Esophagus squamous epithelium (tissue), 5 donors: ENCODE measurements at places on chromosomes 4 and X.

DNA sequence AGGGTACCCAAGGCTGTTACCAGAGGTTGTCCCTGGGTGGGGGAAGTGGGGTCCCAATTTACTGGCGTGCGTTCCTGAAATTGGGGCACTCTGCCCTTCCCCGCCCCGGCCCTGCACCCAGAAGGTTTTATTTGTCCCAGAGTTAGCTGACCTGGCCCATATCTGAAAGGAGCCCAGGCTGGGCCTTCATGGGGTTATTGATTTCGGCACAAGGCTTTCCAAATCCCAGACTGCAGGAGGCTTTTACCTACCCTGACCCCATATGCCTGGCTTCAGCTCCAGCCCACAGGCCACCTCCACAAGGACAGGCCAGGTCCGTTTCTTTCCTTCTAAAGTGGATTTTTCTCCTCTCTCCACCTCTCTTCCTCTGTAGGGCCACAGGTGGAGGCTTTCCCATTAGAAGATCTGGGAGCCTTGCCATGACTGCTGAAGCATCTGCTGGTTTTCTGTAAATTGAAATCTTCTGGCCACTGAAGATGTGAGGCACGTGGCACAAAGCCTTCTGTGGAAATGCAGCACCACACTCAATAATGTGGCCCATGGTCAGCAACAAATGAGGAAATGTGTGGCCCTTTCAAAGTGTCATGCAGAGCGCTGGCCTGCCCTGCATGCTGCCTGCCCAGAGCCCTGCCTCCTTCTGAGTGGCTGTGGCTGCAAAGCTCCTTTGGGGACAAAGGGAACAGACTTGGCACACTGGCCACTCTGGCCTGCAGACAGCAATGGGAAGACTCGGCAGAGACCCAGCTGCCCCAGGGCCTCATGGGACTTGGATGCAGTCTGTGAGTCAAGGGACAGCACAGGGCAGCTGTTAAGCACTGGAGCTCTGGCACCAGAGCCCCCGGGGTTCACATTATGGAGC, 43.1 kb upstream of the MTM1 start:
- no peak for DNase-seq

DNA sequence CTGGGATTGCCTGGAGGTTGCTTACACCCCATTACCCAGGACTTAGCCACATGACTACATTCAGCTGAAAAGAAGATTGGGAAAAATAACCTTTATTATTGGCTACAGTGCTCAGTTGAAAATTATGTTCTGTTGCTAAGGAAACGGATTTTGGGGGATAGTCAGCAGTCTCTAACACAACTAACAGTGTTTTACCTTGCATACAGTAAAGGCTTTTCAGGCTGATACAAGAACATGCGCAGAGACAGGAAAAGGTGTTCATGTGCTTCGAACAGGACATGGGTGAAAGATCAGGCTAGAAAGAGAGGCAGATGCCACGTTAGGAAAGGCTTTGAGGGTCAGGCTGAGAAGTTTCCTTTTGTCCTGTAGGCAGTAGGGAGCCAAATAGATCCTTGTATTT, 14.8 kb upstream of the RHOH start:
- no peak for DNase-seq

DNA sequence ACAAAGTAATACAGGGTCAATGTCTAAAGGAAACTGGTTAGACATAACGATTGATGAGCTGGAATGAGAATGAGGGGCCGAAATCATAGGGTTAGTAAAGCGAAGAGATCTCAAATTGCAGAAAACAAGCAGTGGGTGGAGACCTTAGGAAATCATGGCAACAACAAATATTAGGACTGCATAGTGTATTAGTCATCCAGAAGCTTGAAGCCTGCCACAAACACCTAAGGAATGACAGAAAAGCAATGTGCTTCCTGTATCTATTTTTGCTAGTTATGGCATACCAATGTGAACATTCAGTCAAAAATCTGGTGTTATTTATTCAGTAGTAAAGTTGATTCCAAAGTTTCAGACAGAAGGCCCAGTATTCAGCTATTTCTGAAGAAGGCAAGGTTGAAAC, 410.9 kb upstream of the CT83 start:
- DNase-seq: no peak

- no peak for DNase-seq
Observed at GRCh38 chr4:61445374-61446063, 245.4 kb downstream of the ADGRL3 start.

DNA sequence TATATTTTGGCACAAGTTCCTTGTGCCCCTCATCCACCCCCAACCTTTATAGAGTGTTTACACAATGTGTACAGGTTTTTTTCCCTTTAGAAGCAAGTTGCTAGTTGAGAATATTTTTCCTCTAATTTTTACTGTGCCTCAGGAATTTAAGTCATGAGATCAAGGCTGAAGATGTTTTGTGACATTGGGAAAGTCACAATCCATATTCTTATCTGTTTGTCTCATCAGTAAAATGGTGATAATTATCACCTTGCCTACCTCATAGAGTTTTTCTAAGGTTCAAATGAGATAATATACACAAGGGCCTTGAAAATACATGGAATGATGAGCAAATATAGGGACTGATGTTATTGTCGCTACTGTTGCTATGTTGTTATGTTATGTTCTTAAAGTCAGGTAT, 109.6 kb upstream of the DIAPH2 start:
- no peak for DNase-seq

DNA sequence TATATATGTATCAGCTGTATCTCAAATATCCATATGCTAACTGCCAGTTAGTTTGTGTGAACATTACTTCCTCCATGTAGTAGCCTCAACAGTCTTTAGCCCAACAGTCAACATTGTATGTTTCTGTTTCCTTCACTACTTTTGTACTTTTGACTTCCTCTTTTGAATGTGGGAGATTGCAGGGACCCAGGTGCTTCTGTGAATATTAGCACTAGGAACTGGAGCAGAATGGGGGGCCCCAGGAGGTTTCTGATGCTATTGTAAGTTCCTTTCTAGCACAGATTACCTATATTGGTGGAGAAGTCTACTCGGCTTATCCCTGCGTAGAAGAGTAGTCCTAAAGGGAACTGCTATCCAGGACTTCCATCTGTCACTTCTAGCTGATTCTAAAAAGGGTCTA, 2.3 kb downstream of the PLAC8 start:
- no peak for DNase-seq

DNA sequence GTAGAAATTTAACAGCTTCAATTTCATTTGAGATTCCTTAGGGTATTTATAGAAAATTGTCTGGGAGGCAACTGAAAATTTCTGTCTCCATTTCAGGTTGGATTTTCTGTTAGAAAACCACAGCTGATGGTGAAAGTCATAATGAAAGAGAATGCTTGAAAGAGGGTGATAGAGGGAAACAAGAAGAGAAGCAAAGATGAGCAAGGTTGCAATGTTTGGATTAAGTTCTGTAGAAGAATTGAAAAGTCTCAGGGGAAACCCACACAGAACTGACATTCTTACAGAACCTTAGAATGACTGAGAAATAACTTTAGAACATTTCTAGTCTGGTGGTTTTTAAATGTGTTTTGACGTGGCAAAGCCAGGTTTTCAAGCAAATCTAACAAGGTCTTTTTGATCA, 14.7 kb downstream of the GBA3 start:
- DNase-seq: no peak

DNA sequence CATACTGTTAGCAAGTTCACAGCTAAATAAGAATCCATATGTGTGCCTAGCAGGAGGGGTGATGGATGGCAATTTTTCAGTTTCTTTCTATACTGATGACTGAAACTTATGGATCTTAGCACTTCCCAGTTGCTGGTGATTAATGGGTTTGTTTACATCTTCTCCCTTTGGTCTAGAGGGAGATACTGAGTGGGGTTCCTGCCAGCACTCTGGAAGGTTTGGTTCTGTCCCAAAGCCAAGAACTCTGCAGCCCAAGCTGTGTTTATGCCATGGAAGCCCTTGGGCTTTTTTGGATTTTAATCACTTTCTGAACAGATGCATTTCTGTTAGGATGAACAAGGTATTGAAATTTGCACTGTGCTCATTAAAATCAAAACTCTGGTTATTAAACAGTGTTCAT, 43.5 kb downstream of the DDIT4L start:
- DNase-seq: no peak

- no peak for DNase-seq
Observed at GRCh38 chr4:38188631-38189101, 228.5 kb downstream of the PTTG2 start.

GRCh38 chrX:110268395-110268794, 49.5 kb downstream of the AMMECR1 start:
- no peak for DNase-seq

DNA sequence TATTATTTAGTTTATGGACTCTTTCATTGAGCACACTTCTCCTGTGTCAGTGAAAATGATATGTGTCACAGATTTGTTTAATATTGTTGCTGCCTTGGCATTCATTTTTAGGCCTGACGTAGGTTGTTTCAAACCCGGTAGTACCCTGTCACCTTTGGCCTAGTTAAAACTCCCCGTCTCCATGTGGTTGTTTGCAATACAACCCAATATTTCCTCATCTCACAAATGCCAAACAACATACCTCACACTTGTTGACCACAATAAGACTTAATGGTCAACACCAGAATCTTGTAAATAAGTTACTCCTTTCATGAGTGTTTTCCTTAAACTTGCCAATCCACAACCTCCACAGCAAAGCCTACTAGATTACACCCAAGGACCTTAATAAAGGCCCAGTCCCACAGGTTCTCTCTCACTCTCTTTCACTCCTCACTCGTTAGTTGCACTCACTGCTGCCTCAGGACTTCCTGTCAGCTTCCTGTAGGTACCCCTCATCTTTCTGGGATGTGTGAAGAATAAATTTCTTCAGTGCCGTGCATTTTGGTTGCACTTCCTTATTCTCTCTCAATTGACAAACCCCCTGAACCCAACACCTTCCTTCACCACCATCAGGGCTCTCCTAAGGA, 31.3 kb downstream of the IL13RA2 start:
- DNase-seq: no peak

- DNase-seq: no peak
Observed at GRCh38 chr4:24843096-24843495, 47.7 kb downstream of the SOD3 start.

DNA sequence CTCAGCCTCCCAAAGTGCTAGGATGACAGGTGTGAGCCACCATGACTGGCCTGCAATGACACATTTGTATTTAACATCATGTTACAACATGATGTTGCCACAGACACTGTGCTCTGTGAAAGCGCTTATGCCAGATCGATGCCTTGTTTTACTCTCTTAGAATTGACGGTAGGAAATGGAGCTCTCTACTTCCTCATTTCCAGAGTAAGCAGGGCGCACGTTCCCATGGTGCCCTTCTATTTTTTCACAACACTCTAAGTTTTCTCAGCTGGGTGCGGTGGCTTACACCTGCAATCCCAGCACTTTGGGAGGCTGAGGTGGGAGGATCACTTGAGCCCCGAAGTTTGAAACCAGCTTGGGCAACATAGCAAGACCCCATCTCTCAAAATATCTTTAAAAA, 60.7 kb upstream of the DHRSX start:
- no peak for DNase-seq

- DNase-seq: no peak
Observed at GRCh38 chr4:4867375-4868039, 8.0 kb downstream of the MSX1 start.

DNA sequence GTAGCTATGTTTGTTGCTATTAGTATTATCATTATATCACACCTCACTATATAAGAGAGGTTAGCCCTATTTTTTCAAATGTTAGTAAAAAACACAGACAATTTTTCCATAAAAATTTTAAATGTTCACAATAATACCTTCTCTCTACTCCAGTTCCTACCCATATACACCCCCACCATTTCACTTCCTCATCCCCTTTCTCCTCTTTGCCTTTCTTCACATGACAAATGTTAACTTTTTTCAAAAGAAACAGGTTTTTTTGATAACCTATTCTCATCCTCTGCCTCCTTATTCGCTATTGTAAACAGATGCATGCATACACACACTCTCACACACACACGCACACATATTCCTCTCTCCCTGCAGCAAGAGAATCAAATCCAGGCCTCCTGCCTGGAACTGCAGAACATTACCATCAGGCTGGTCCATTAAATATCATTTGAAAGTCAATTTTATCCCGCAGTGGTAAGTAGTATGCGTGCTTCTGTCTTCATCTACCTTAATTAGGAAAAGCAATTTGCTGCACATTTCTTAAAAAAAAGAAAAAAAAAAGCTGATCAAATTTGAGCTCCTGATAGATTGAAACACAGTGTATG, 55.5 kb downstream of the MID1IP1 start:
- DNase-seq: no peak

- no peak for DNase-seq
Observed at GRCh38 chr4:154495867-154496266, 4.3 kb upstream of the DCHS2 start.

GRCh38 chr4:70783096-70783495, 56.6 kb downstream of the GRSF1 start:
- no peak for DNase-seq

- DNase-seq: no peak
Observed at GRCh38 chr4:13160920-13161319, 323.2 kb downstream of the RAB28 start.

DNA sequence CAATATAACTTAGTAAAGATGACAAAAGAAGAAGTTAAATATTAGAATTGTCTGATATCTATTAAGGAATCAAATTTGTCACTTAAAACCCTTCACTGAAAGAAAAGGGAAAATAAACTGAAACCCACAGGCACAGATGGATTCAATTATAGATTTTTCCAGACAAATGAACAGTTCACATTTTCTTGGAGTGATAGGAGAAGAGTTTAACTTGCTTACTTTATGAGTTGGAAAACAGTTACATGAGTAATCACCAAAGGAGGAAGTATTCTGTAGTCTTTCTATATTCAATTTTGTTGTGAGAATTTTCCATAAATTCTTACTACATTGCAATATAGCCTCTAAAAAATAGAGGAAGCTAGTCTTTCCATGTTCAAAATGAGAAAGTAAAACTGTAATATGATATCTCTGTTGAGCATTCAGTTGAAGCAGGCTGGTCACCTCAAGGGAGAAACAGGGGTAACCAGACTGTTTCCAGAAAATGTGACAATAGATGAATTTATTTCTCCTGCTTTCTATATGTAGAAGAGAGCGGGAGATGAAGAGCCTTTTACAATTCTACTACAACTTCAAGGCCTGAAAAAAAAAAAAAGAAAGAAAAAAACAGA, 330.3 kb upstream of the EPHA5 start:
- DNase-seq: no peak

- DNase-seq: no peak
Observed at GRCh38 chr4:127629371-127629770, 3.4 kb upstream of the INTU start.

- DNase-seq: no peak
Observed at GRCh38 chr4:150250293-150250997, 172.2 kb downstream of the DCLK2 start.

DNA sequence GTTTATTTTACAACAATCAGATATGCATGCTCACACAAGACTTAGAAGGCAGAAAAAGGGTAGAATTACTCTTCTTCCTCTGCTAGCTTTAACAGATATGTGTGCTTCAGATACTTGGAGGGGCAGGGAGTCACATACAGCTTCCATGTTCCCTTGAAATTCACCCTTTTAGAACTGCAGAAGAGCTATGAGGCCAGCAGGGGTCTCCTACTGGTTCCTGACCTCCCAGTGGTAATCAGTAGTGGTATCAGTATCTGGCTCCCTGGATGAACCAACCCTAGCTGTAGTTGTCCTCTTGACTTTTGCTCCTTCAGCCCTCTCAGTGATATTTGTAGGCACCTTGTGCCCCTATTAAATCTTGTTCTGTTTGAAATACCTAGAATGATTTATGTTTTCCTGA, 81.5 kb downstream of the RCHY1 start:
- no peak for DNase-seq

GRCh38 chr4:120922381-120923206, at the start of gene PRDM5:
PRDM5 (minus strand) TSS chr4:120922726; CDS start chr4:120922608, 118 bp downstream.
- no peak for DNase-seq
